ENCODE measurements at places on chromosomes 1 and 21.

DNA sequence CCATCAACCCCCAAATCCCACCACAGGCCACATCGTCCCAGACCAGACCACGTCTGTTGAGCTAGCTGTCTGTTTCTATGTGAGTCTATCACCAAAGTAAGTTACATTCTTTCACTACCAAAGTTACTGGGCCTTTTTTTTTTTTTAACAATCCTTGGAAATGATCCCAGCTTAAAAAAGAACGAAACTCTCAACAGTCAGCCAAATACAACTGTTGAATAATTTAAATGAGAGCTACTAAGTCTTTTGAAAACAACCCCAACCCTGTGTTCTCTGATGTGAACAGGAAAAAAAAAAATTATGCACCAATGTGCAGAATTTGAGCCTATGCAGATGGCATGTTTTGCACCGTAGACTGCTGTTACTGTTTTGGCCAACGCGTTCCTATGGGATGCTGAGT, 134.0 kb upstream of the ETS2 start:
- no peak for DNase-seq

GRCh38 chr1:16064536-16065268, 8.7 kb downstream of the FAM131C start:
- no peak for DNase-seq

- DNase-seq = no peak
These were observed 39.9 kb downstream of the ACP6 start for GRCh38 chr1:147630447-147630846.

DNA sequence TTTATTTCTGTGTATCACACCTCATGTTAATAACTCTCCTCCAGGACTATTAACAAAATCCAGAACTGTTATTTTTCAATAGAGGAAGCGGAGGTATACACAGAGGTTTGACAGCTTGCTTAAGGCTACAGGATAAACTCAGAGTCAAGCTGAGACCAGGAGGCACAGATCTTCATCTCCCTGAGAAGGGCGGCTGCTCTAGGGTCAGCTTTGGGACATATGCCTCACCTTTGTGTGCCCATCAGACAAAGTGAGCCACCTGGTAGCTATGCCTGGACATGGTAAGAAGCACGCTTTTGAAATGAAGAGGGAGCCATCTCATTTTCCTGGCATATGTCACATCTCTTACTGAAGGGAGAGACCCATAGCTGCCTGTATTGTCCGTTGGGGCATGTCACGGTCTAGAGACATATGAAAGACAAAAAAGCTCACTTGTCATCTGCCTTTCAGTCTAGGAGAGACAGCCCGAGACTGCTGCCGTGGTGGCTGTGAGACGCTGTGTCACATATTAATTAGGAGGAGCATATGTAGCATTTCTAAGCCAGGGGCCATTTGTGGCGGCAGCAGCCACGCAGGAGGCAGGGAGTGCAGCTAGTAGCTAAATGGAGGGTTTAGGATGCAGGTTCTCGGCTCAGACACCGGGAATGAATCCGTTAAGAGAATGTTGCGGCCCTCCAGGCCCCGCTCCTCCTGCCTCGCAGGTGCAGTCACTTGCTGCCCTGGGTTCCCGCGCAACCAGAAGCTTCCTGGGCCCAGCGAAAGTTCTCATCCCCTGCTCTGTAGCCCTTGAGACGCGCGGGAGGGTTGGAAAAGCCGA, 161.3 kb upstream of the C1orf21 start:
- no peak for DNase-seq

DNA sequence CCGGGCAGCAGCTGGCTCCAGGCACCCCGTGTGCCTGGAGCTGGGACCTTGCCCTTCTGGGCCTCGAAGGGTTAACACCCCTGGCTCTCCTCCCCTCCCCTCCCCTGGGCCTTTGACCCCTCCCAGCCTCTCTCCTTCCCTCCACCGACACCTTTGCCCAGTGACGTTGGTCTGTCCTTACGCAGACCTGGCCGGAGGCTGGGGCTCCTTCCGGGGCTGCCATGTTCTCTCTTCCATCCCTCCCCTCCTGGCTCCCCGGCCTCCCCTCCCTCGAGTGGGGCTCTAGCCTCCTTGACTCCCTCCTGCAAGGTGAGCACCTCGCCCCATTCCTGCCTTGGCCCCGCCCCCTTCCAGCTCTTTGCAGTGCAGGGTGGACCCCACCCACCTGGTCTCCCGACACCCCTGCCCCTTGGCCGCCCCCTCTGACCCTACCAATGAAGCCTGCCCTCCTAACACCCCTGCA, at the start of gene TMEM82:
Gene TMEM82 (plus strand): TSS at position 161 of the 463 bp plus-strand sequence. CDS start 61 bp downstream, at position 222.
- no peak for DNase-seq

- DNase-seq = no peak
These were observed 34.3 kb downstream of the SLC35D1 start for GRCh38 chr1:67019600-67020136.

DNA sequence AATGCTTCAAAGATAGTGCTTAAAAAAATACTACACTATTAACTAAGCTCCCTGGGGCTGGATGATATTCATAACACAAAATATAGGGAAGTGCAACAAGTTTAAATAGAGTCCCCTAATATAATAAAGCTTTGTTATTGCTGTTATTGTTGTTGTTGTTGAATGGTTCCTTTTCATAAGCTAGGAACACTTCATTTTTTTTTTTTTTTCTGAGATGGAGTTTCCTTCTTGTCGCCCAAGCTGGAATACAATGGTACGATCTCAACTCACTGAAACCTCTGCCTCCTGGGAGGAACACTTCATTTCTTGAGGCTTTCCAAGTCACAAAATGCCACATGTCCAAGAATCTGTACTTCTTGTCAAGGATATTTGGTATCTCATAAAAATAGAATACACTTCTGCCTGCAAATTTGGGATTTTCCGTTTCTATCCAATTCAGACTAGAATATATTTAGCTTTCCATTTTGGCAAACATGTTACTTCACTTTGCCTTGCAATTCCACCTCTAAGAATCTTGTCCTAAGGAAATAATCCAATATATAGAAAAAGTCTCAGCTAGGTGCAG, 21.1 kb downstream of the WDR47 start:
- no peak for DNase-seq

GRCh38 chr1:219085988-219086387, 87.7 kb upstream of the LYPLAL1 start:
- no peak for DNase-seq

DNA sequence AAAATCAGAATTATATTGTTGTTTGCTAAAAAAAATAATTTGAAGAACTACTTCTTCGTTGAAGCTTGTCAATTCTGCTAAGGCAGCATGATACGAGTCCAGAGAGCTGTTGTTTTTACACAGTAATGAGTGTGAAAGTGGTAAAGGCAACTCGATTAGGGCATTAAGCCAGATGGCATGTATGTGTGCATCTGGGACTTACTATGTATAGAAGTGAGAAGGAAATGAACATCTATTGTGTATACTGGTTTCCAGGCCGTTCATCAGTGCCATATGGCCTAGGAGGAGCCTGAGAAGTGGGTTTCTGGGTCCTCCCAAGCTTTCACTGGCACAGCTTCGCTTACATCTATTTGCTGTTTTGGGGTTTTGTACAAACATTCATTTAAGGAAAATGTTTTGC, 5.7 kb downstream of the CTPS1 start:
- no peak for DNase-seq

- no peak for DNase-seq
These were observed 23.8 kb downstream of the OTUD7B start for GRCh38 chr1:149986486-149987296.

DNA sequence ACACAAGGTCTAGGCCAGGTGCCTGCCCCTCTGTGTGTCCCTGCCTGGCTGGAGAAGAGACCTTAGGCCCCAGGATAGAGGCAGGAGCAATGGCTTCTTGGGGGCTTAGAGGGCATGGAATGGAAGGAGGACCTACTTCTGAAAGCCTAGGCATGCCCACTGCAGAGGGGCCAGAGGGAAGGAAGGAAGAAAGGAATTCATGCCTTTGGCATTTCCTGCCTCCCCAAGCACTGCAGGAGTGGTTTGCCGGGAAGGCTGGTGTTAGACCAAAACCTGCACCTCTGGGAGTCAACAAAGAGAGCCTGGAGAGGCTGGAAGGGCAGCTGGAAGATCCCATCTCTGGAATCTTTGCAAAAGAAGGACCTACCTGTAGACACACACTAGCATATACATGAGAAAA, 50.7 kb upstream of the KCNE2 start:
- no peak for DNase-seq

GRCh38 chr21:38306433-38307141, 49.8 kb downstream of the KCNJ15 start:
- DNase-seq = no peak

DNA sequence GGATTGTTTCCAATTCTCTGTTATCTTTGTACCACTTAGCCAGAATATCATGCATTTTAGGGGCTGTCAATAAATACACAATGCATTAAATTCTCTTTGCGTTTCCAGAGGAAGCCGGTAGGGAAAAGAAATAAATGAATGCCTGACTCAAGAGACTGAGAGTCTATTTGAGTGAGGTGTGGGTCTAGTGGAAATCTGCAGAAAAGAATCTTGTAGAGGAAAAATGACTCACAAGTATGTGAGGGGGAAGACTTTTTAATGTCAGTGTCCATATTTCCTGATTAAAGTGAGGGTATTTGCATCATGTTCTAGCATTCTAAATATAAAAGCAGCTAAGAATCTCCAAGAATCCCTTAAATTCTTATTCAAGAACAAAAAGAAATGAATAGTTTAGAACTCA, 271.1 kb downstream of the PTPRC start:
- no peak for DNase-seq

- DNase-seq = no peak
These were observed 24.9 kb upstream of the NHLH2 start for GRCh38 chr1:115865704-115866380.

DNA sequence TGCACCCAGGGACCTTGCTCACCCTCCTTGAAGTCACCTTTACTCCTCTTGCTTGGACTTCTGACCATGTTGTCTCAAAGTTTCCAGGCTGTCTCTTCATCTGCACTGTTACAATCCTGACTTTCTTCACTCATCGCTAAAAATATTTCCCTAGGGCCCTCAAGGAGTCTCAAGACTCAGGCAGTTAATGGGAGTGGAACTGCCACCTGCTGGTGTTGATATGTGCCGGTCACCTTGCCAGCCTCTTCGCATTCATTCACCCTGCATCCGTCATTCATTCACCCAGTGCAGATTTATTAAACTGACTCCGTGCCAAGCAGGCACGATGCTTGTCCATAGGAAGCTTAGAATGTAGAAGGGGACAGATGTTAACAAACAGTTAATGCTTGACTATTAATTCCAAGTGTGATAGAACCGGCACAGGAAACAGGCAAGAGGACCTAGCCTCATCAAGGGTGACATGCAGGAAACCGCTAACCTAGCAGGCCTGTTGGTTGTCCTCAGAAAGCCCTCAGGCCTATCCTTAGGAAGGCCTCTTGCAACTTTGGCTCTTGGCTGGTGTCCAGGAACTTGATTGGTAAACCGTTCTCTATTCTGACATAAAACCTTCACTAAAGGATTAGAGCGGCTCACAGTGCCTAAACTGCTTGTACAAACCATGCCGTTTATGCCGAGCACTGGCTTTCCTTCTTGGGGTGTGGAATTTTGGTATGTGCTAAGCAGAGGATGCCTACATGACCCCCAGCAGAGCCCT, 342.2 kb downstream of the CAMTA1 start:
- no peak for DNase-seq

DNA sequence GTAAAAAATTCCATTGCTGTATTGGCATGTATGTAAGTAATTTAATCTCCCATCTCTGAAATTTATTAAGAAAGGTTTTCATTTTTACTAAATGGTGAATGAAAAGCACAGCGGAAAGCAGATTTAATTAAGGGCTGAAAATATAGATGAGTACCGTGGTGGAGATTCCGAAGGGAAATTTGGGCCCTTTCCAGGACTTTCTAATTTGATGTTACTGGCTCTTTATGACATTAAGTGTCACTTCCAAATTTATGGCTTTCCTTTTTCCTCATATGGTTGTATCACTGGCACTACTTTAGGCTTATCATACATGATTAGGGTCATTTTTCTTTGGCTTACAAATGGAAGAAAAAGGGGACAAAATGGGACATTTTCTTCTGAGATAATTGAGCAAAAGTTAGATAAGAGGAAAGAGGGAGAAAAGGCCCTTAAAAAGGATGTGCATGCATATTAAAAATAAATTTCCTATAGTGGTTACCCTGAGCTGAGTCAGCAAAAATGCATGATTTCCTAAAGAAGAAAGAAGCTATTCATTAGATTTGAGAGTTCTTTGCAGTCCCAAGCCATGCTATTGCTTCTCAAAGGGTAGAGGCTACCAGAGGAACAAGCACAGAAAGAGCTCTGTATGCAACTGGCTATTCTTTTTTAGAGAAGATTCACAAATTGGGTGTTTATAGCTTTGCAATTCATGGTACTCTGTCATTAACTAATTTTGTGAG, 74.9 kb upstream of the CNIH3 start:
- no peak for DNase-seq

GRCh38 chr1:119822406-119822805, 11.1 kb upstream of the REG4 start:
- DNase-seq = no peak

GRCh38 chr21:24163539-24163938, 1443.7 kb downstream of the MRPL39 start:
- DNase-seq = no peak

Measured in stimulated activated CD8-positive, alpha-beta memory T cell treated with anti-CD3 and anti-CD28 coated beads, Interleukin-15, amount 100 ng/mL, for 24 hours (primary cell).